ENCODE measurements at places on chromosomes 4 and X.

GRCh38 chrX:111167334-111167733 is 71.3 kb downstream of the PAK3 start:
- no peak for DNase-seq

DNA sequence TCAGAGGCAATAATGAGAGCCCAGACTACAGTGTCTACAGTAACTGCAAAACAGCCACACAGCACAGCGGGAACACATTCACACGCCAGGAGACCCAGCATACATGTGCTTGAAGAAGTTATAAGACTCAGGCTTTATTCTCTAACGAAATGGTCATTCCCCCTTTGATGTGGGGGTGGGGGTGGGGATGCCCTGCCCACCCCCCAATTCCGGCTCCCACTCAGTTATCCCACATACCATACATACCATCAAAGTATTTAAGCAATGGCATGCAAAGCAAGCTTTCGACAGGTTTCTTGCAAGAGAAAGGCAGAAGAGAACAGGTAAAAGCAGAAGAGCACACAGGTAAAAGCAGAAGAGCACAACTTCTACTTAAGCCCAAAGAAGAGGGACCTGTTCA is 3.6 kb downstream of the MECP2 start:
- no peak for DNase-seq

- DNase-seq: no peak
Measured at GRCh38 chr4:142396279-142396678, 449.8 kb downstream of the INPP4B start.

DNA sequence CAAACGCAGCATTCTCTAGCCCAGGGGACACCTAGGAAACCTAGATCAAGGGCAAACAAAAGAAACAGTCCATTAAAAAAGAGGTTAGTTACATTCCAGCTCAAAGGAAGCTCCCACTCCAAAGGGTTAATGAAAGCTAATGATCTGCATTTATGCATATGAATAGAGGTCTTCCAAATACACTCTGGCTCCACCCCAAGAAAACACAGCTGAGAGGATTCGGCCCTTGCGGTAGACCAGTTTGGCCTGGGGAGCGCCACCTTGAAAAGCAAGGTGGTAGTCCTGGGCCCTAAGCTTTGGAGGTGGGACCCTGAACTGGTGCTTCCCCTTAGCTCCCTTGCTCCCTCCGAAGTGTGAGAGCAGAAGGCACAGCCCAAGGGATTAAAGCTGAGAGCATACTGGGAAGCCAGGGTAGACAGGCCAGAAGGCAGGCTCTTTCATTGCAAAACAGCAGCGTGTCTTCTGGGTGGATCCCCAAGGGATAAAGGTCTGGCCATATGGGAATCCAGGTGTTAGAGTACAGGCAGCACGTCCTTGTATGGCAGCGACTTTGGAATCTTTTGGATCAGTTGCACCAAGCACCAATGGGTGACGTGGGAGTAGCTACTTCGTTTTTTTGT is 3.7 kb downstream of the GABRQ start:
- DNase-seq: no peak

DNA sequence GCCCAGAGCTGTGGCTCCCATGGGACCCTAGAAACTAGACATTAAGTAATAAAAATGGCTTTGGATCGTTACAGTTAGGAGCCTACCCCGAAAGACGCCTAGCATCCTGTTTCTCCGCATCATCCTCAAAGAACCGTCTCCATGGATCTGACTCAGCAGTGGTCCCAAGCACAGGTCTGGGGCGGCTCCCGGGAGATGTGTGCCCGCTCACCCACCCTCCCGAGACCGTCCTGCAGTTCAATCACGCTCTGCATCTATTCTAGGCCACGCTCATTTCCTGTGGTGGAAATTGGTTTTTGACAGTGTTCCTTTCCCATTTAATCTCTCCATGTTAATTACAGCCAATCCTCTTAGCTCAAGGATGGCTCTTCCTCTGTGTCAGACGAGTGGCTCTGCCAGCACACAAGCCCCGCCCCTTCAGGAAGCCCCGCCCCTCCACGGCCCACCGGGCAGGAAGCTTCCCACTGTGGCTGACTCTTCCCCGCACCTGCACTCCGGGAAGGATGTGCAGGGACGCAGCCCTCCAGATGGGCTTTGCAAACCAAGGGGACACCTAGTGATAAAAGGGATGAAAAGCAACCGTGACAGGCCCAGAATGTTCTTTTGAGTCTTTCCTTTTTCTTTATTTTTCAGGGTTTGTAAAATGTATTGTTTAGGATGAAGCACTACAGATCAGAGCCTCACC is 34.5 kb upstream of the HELT start:
- peak; percentile 19 for DNase-seq

DNA sequence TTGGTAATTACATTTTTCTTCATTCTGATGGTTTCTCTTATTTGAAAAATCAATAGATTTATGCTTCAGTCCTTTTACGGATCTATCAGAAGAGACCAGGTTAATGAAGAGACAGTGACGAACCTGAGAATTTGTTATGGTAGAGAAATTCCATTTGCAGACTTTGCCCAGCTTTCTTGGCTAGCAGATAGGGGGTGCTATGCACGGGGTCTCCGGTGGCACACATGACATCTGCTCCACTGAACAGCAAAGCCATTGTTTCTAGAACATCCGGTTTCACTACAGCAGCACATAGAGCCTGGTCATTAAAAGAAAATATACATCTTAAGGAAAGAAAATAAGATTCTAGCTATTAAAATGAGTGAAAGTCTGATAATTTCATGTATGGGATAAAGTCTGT is 85.1 kb downstream of the ARAP2 start:
- DNase-seq: no peak

GRCh38 chr4:144338148-144338547 is 197.6 kb upstream of the GYPA start:
- DNase-seq: no peak

Data from NCI-H2029 treated with DMSO at 0.1 percent for 48 hours (cell line).